ENCODE measurements at places on chromosomes 12 and 14. TPM values are rescaled to one million over a fixed set of nuclear protein-coding genes. Genes with fewer than 3 reads are reported as not detected.

DNA sequence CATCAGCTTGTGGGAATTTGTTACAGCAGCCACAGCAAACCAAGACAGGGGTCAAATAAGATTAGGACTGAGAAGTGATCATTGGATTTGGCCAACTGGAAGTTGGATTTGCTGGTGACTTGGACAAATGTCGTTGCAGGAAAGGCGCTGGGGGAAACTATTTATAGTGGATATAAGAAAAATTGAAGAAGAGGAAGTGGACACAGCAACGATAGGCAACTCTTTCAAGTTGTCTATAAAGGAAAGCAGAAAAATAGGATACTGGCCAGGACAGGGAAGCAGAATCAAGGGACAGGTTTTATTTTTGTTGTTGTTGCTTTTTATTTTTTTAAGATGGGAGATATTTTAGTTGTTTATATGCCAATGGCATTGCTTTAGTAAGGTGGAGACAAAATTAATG, 56.2 kb upstream of the RTRAF start:
- no peak overlapping the region for H3K4me3 ChIP-seq
- no peaks in the 10 kb centered on the region for H3K4me1 ChIP-seq
- H3K27me3 ChIP-seq: no peaks in the 10 kb centered on the region
- H3K36me3 ChIP-seq: no peaks in the 10 kb centered on the region

- no peaks in the 10 kb centered on the region for H3K4me1 ChIP-seq
- no peaks in the 10 kb centered on the region for H3K27me3 ChIP-seq
- H3K4me3 ChIP-seq: no peak overlapping the region
- no peak overlapping the region for H3K27ac ChIP-seq
- DNase-seq: no peak
Observed at GRCh38 chr12:129101816-129102215, 248.5 kb downstream of the GLT1D1 start.

The A2M gene
- 0.50 TPM for total RNA-seq

- peaks cover 30% of the 10 kb centered on the region for H3K4me1 ChIP-seq
- H3K27ac ChIP-seq: no peak overlapping the region
- peak; percentile 64 for DNase-seq
- H3K4me3 ChIP-seq: no peak overlapping the region
- peaks cover 19% of the 10 kb centered on the region for H3K27me3 ChIP-seq
Observed at GRCh38 chr14:103518422-103519042, 4.1 kb downstream of the CKB start.

DNA sequence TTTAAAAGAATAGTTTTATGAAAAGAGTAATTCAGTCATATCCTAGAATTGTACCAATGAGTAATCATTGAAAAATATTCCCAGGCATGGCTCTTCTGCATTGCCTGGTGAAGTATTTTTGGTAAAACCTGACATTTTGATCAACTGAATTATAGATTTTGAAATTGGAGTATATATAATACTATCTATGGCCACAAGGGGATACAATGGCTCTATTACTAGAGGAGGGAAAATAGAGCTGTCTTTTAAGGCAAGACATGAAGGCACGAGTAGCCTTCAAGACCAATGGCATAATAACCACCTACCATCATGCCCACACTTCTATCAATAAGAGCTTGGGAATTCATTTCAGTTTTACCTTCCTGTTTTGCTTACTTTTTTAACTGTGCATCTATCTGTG, 1241.4 kb upstream of the TMEM132C start:
- no peak overlapping the region for H3K4me3 ChIP-seq
- no peak for DNase-seq
- no peaks in the 10 kb centered on the region for H3K4me1 ChIP-seq
- H3K27ac ChIP-seq: no peak overlapping the region
- H3K36me3 ChIP-seq: no peaks in the 10 kb centered on the region

DNA sequence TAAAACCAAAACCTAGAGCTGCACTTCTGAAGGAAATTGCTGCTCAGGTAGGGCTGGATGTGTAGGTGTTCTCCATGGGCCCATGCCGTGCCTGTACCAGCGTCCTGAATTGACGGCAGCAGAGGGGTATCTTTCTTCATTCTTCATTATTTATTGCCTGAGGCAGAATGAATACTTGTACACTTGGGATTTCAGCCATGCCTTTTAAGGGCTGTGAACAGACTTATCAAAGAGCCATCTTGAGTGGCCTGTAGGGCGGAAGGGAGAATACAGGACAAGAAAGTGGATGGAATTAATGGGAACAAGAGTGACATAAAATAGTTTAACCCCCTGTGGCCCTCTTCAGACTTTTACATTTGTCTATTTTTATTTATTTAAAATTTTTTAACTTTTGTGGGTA, 61.4 kb downstream of the RASSF3 start:
- peaks cover 44% of the 10 kb centered on the region for H3K4me1 ChIP-seq
- peaks cover 3% of the 10 kb centered on the region for H3K36me3 ChIP-seq
- H3K27ac ChIP-seq: no peak overlapping the region
- no peak for DNase-seq
- H3K4me3 ChIP-seq: no peak overlapping the region
- H3K27me3 ChIP-seq: no peaks in the 10 kb centered on the region

The TTC9 gene
- 0.38 TPM for total RNA-seq

- H3K27ac ChIP-seq: peak overlapping the region; percentile 33
- peak; percentile 74 for DNase-seq
- H3K4me1 ChIP-seq: peaks cover 14% of the 10 kb centered on the region
- H3K36me3 ChIP-seq: no peaks in the 10 kb centered on the region
- no peak overlapping the region for H3K4me3 ChIP-seq
Observed at GRCh38 chr12:24719293-24719721, 229.6 kb downstream of the BCAT1 start.

The P2RX2 gene
- not detected for total RNA-seq
